Stimulated activated CD8-positive, alpha-beta memory T cell treated with anti-CD3 and anti-CD28 coated beads, Interleukin-15, amount 100 ng/mL, for 24 hours (primary cell): ENCODE measurements at places on chromosomes 7 and 10.

DNA sequence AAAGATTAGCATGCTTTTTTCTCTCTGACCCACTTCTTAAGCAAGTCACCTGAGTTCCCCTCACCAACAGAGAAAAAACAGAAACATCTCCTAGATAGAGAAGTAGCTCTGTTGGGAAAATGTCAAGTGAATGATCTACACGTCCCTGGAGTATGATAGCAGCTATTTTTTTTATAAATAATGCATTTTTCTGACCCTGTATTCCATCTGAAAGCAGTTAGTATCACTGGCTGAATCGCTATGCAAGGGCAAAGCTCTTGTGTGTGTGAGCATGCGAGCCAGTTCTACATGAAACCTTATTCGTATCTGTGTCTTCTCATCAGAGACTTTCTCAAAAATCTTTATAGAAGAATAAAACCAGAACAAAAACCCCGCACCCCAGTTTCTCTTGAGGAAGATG, 8.2 kb downstream of the ANKMY2 start:
- no peak for DNase-seq

- DNase-seq = no peak
These were observed 240.6 kb downstream of the DGKI start for GRCh38 chr7:137606061-137606674.

DNA sequence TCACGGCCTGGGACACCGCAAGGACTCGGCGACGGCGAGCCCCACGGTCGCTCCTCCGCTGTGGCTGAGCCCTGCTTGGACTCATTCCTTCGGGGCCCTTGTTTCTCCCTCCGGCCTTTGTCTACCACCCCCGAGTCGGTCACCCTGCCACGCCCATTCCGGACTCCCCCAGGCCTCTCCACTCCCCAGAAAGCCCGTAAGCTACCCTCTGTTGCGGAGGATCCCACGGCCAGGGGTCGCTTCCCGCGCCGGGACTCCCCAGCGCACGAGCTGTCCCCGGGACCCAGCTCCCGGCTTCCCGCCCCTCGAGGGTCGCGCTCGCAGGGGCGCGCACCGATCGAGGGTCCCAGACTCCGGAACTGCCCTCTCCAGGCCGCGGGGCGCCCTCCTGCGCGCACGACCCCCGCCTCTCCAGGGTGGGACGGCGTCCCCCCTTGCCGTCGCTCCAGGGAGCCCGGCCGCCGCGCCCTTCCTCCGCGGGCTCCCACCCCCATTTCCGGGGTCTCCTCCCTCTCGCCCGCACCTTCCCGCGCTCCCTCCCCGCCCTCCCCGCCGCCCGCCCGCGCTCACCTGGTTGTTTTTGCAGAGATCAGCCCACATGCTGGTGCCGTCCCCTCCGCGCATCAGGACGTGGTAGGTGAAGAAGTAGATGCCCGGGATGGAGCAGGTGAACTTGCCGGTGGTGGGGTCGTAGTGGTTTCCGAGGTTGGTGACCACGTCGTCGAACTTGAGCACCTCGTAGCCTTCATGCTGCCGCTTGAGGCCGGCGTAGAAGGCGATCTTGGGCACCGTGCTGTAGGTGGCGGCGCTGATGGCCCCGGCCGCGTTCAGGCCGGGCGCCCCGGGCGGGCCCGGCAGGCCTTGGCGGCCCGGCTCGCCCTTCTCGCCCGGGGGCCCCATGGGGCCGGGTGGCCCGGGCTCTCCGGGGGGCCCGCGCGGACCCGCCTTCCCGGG, 1.5 kb downstream of the C1QL3 start:
- no peak for DNase-seq

DNA sequence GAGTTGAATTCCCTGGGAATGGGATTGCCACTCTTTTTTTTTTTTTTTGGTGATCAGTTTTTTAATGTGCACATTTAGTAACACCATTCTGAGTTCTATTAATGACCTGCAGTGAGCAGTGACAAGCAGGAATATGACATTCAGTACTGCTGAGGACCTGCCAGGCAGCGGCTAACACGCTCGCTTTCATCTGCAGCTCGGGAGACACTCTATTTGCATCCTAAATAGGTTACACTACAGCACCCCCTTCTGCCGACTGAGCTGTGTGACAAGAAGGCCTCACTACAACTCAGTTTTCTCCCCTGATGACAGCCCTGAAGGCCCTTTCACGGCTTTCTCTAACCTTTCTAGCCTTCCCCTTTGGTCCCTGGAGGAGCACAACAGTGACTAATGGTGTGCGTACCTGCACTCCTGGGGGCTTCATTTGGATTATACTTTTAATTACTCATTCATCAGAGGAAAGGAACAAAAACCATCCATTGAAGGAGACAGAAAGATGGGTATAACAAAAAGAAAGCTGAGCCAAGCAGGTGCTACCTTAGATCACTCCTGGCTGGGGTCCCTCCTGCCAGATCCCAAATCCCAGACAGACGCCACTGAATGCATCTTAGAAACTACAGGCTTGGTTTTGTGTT, 872.4 kb downstream of the LRMDA start:
- DNase-seq = no peak

DNA sequence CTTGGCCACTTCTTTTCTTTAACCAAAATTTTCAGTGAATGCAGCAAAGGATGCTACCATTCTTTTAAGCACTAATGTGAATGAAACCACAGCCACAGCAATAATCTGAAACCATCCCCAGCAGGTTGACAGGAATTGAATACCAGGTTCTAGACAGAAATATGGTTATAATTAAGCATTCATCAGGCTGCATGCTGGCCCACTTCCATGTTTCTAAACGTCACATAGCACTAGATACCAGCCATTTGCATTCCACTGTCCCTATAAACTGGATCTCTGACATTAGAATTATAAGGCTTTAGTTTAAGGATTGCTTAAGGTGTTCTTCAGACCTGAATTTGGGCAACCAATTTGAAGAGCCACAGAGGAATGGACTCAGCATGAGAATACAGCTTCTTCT, 340.8 kb upstream of the KLF6 start:
- DNase-seq = no peak

- DNase-seq = no peak
These were observed 3.4 kb downstream of the FAS start for GRCh38 chr10:88994019-88994418.
